Activated CD4-positive, CD25-positive, alpha-beta regulatory T cell (primary cell): ENCODE measurements at places on chromosomes 5 and 9.

DNA sequence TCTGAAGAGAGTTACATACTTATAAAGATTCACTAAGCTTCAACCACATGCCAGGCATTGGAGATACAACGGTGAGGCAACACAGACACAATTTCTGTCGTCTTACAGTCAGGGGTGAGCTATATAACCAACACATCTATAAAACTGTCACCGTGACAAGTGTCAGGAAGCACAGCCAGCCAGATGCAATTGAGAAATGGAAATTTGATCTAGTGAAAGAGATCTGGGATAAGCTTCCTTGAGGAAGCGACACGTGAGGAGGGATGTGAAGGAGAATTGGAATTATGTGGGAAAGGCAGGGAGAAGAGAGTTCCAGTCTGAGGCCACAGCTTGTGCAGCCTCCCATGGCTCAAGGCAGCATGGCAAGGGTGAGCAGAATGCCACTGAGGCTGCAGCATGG is 50.9 kb upstream of the ZNF354B start:
- DNase-seq, result no peak

DNA sequence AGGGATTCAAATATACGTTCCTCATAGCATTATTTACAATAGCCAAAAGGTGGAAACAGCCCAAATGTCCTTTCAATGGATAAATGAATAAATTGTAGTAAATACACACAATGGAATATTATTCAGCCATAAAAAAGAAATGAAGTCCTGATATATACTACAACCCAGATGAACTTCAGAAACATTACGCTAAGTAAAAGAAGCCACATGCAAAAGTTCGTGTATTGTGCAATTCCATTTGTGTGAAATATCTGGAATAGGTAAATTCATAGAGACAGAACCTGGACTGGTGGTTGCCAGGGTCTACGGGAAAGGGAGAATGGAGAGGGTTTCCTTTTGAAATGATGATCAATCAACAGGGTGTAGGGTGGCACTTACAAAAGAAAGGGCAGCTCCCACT is 12.5 kb upstream of the ARSI start:
- DNase-seq, result no peak

DNA sequence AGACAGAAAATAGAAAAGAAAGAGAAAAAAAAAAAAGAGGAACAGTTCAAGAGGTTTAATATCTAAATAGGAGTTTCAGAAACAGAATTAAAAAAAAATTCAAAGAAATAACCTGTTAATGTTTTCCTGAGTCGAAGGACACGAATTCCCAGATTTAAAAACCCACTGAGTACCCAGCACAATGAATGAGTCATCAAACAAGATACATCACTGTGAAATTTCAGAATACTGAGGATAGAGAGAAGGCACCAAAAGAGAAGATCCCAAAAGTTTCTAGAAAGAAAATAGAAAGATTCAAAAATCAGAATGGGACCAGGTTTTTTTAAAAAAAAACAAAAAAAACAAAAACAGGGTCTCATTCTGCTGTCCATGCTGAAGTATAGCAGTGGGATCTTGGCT is 8.8 kb downstream of the CDO1 start:
- no peak for DNase-seq

DNA sequence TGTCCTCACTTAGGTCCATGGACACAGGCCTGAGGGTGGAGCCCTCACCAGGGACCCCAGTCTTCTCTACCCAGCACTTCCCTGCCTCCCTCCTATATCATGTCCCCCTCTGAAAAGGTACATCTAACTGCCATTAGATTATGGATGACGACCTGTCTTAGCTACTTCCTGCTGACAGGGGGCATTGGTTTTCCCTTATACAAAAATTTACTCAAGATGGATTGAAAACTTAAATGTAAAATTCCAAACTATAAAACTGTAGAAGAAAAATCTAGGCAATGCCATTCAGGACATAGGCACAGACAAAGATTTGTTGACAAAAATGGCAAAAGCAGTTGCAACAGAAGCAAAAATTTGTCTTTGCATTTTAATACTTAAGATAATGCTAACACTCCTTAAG is 623.2 kb upstream of the FAM174A start:
- no peak for DNase-seq

GRCh38 chr5:103942587-103943186 is 380.1 kb upstream of the NUDT12 start:
- DNase-seq, result no peak

- no peak for DNase-seq
Observed at GRCh38 chr9:82722051-82722450, 340.9 kb downstream of the RASEF start.

- DNase-seq, result no peak
Observed at GRCh38 chr9:82192211-82192610, 203.6 kb downstream of the SPATA31D1 start.

- no peak for DNase-seq
Observed at GRCh38 chr9:21121079-21121478, 20.6 kb downstream of the IFNW1 start.

DNA sequence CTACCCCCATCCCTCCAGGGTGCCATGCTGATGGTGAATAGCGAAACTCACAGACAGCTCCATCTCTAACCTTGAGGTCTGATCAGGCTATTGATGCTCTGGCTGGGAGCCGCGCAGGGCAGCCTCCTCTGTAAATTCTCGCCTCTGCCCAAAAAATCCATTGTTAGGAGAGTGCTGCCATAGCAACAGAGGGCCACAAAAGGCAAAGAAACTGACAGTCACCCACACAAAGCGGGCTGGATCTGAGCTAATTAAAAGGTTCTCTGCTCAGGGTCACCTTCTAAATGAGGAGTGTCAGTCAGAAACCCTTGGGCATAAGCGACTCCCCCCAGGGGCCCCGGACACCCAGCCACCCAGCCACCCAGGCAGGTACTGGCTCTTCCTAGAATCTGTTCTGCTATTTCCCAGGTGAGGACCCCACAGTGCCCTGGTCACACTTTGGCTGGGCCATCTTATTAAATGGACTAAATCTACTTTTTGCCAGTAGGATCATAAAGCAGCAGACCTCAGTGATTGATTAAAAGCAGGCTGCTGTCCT is 126.7 kb downstream of the MED10 start:
- no peak for DNase-seq

DNA sequence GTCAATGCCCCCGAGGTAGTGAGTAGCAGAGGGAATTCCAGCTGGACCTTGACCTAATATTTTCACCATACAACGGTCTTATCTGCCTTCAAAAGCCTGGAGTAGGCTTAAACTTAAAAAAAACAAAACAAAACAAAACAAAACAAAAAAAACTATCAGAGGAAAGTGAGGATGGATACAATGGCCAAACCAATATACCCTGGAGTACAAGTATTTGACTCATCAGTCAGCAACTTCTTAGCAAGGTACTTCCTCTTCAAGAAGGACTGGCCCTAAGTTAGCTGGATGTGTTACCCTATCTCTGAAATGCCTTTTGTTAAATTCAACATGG is 160.6 kb upstream of the GNA14 start:
- DNase-seq, result no peak

DNA sequence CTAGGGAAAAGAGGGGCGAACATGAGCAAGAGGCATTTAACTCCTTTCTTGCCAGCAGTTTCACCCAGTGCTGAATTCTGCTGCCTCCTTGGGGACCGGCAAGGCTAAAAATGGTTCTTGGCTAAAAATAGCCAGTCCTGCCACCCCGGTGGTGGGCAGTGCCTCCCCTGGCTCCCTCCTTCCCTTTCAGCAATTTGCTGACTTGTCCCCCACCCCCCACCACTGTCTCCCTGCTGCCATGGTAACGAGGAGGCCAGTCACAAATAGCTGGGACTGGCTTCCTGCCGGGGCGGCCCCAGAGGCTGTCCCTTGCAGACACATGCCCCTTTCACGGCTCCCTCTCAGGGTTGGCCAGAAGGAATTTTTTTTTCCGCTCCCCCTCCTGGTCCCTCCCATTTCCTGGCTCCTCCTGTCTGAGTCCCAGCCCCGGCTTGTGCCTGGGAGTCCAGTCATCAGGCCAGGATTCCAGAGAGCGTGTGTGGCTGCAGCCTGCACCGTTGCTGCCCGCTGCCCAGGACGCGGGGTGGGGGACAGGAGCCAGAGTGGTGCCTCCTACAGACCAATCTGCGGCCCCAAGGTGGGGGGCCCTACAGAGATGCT is 130.3 kb downstream of the RGS3 start:
- no peak for DNase-seq

GRCh38 chr5:1793966-1794900 is 5.4 kb downstream of the MRPL36 start:
- DNase-seq, result no peak

DNA sequence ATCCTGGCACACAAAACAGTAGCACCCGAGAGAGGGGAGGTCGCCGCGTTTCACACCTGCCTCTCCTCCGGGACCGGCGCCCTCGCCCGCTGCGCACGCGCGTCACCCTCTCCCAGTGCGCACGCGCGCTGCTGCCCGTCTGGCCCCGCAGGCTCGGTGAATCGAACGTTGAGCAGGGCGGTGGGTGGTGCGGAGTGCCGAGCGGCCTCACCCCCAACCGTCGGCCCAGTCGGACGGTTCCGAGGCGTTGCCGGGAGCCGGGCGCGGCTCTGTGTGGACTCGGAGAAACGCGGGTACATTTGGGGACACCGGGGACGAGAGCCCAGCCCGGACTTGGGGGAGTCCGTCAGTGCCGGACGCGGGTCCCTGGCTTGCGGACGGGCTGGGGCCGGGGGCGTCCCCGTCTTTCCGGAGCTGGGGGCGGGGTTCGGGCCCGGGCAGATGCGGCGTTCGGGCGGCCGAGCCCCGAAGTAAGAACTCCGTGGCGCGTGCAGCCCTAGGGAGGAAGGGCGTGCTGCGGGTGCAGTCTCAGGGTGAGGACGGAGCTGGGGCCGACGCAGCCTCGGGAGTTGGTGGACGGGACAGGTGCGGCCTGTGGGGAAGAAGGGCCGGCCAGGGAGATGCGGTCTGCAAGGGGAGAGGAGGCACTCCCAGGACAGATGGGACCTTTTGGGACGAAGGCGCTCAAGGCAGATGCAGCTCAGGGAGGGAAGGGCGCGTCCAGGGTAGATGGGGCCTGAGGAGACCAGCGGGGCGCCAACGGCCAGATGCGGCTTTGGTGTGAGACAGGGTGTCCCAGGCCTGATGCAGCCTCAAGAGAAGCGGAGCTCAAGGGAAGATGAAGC is at the start of gene POMT1:
TSS of gene POMT1 (plus strand) at position 138 of the 845 bp plus-strand sequence. CDS start 1,301 bp downstream, outside the sequence.
- peak; percentile 65 for DNase-seq

GRCh38 chr9:107669422-107669821 is 179.9 kb upstream of the KLF4 start:
- DNase-seq, result no peak

DNA sequence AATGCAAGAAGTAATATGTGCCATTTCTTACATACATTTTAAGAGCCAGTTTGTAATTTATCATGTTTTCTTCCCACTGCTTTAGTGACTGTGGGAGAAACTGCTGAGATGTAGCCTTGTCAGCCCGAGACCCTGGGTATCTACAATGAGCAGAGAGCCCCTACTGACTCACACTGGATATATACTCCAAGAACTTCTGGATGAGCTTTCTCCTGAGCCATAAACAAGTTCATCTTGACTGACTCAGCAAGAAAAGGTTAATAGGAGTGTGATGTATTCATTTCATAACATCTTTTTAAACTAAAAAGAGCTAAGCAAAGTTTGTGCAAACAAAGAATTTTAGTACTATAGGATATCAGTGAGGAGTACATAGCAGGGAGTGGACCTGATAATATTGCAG is 182.5 kb downstream of the EDIL3 start:
- DNase-seq, result no peak

GRCh38 chr5:145111420-145111819 is 723.7 kb downstream of the PRELID2 start:
- DNase-seq, result no peak

GRCh38 chr9:137496601-137497375 is 37.7 kb upstream of the NSMF start:
- no peak for DNase-seq

GRCh38 chr5:179927824-179928223 is 20.1 kb upstream of the TBC1D9B start:
- DNase-seq, result no peak

DNA sequence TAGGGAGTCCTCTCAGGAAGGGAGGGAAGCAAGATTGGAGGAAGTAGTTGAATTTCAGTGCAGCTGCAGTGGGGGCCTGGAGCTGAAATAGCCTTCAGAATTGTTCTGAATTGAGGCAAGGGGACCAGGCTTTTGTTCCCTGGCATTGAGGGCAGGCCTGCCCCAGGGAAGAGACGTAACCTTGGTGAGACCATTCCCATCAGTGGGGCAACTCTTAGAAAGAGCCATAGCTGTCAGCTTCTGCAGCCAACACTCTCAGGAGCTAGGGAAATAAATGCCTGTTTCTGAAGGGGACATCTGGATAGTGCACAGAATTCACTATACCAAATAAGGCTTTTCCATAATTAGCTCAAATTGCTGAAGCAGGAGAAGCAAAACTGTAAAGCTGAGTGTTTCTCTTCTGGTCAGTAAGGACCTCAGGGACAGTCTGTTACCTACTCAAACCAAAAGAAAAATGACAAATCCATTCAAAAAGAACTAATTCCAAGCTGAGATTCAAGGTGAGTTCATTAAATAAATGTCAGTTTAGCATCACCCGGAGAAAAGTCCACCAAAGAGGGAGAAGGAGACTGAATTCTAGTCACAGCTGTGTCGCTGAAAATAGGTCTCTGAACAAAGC is 44.0 kb downstream of the LYRM7 start:
- no peak for DNase-seq

GRCh38 chr5:151952238-151952637 is 27.6 kb upstream of the GLRA1 start:
- no peak for DNase-seq

- no peak for DNase-seq
Observed at GRCh38 chr5:5304361-5305020, 118.0 kb upstream of the ICE1 start.

DNA sequence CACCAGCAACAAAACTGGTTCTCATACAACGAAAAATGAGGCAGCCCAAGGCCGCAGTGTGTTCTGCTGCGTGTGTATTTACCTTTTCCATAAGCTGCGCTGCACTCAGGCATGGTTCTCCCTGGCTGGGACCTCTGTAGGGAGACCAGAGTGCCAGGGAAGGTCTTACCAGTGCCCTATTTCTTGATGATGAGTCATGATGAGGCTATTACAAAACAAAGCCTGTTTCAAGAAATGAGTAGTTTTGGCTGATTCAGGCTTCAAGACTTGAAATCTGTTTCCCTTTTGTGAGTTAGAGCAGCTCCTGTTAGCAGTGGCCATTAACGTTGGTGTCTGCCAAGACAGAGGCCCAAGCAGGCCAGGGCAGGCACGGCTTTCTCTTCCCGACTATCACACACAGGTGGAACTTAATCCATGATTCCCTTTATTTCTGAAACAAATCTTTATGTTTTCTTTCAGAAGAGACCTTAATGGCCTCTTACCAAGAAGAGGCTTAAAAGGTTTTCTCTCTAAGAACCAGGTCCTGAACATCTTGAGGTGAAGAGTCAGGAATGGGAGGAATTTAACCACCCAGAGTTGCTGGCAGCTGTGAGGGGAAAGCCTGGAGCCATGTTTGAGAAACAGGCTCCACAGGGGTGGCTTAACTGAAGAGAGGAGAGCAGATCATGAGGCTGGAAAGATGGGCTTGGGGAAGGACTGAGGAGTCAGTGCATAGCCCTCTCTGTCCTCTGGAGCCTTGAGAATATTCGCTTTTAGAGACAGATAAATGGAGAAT is 41.4 kb upstream of the TIFAB start:
- no peak for DNase-seq

DNA sequence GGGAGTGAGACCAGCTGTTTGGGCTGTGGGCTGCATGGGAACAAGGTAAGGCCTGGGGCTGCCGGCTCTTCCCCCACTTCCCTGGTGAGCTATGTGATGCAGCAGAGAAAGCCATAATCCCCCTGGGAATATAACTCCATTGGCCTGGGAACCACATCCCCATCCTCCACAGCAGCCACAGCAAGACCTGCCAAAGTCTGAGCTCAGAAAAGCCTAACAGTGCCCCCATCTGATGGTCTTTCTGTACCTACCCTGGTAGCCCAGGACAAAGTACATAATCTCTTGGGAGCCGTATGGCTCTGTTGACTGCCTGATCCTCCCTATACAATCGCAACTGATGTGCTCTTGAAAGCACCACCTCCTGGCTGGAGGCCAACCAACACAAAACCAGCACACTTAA is 432.6 kb downstream of the CDH18 start:
- DNase-seq, result no peak
